ENCODE measurements at places on chromosomes 16 and 17.

DNA sequence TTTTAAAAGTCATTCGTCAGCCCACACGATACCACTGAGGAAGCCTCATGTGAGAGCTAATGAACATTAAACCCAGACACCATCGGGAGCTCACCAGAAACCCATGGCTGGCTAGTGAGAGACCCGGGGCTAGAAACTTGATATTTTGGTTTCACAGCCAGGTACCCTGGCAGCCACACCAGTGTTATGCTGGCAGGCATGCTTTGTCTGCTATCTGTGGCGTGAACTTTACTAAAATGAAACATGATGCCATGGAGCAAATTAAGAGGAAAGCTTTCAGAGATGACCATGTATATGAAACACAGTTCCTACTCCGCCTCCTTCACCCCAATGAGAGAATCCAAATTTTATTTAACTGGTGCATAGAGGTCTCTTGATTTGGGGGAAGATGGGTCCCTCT, 291.2 kb downstream of the IRX3 start:
- DNase-seq, result no peak

DNA sequence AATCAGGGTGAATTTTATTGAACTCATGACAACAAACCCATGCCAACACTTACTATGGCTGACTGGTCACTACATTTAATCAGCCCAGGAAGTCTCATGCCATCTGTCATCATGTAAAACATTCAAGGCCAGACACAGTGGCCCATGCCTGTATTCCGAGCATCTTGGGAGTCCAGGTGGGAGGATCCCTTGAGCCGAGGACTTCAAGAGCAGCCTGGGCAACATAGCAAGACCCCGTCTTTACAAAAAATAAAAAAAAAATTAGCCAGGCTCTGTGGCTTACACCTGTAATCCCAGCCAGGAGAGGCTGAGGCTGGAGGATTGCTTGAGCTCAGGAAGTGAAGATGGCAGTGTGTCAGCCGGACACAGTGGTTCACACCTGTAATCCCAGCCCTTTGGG, 4.9 kb upstream of the MED1 start:
- no peak for DNase-seq

- no peak for DNase-seq
These were observed 3.4 kb downstream of the NARF start for GRCh38 chr17:82461827-82462524.

GRCh38 chr17:61009663-61010062, 332.0 kb downstream of the BCAS3 start:
- peak; percentile 7 for DNase-seq

DNA sequence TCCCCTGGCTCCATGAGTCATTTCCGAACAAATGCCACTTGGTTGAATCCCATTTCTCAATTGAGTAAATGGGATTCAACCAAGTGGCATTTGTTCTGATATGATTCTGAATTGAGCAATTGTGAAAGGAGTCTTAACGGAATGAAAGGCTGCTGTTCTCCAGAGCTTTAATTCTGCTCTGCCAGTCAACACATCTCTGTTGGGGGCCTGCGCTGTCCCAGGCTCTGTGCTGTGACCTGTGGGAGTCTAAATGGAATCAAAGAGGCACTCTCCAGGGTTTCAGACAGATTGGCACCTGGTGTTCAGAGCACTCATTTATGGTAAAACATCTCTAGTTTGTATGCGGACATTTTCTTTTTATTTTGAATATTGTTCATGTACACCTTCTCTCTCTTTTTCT, 126.2 kb downstream of the WSCD1 start:
- DNase-seq, result no peak

GRCh38 chr16:57132470-57132869, 40.1 kb downstream of the CPNE2 start:
- DNase-seq, result no peak

DNA sequence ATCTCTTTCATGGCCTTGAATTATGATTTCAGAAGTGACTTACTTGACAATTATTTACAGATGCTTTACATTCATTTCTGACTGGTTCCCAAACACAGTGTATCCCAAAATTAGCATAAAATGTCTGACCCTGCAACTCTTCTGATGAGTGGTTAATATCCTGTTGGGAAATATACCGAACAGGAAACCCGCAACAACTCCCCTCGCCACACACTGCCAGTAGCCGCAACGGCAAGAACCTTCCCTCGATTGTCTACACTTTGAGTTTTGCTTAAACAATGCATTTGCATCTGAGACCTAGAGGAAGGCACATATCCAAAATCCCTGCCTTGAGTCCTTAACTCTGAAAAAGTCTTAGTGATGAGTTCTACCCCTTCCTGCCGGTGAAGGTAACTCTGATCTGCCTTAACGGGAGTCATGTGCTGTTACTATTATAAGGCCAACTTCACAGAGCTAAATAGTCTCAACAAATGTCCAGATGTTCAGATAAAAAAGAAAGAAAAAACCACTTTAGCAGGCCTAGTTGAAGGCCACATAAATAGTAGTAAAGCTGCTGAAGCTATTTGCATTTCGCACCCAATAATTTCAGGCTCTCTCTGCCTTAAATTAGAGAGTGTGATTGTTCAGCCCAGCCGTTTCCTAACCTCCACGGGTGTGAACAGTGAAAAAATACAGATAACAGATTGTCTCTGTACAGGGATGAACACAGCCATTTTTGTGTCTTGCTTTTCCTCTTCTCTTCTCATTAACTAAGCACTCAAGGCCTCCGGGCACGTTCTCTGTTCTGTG, 321.1 kb downstream of the HS3ST3B1 start:
- no peak for DNase-seq

DNA sequence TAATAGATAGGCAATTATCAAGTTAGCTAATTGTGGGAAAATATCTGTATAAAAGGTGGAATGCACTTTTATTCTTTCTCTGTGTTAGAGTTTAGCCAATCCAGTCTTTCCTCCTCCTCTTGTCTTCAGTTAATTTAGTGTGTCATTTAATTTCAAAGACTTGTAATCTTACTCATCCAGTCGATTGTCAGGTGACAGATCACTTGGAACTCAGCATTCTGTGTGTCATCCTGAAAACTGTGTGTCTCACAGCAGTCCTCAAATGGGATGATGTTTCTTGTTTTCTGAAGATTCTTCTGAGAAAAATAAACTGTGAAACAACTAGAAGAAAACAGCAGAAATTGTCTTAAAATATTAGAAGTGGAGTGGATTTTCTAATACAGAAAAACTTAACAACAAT, 290 bp upstream of the KRTAP4-1 start:
- peak; percentile 5 for DNase-seq

DNA sequence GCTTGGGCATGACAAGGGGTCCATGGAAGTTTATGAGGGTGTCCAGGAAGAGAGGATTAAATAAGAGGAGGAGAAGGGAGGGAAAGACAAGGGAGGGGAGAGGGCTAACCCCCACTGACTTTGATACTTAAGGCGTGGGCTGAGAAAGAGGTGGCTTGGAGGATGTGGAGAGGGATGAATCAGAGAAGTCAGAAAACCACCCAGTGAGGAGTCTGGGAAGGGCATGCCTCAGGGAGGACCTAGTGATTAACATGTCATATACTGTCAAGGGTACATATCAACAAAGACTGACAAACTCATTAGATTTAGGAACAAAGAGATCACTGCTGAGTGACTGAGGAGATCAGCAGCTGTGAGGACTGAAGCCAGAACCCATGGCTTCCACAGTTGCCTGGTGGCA, 145.4 kb downstream of the IRX5 start:
- peak; percentile 15 for DNase-seq

- DNase-seq, result peak; percentile 54
These were observed 20.0 kb downstream of the UNC45B start for GRCh38 chr17:35167666-35168065.

- DNase-seq, result peak; percentile 32
These were observed 21.9 kb downstream of the PLEKHG4 start for GRCh38 chr16:67301080-67301782.

DNA sequence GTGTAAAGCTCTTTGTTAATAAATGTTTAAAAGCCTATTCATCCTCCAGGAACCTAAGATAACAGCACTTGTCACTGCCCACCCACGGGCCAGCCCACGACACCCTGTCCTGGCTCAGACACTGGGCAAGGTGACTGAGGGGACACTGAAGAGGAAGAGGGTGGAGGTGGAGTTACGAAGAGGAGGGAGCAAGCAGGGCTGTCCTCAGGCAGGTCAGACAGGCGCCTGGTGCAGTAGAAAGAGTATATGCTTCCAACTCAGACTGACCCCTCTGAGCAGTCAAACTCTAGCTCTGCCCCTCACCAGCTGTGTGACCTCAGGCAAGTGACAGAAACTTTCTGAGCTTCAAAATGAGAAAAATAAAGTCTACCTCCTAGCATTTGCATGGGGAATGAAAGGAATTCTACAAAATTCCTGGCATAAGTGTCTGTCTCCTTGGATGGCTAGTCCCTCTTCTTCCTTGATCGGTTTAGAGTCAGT, 22.8 kb downstream of the TEX2 start:
- no peak for DNase-seq

DNA sequence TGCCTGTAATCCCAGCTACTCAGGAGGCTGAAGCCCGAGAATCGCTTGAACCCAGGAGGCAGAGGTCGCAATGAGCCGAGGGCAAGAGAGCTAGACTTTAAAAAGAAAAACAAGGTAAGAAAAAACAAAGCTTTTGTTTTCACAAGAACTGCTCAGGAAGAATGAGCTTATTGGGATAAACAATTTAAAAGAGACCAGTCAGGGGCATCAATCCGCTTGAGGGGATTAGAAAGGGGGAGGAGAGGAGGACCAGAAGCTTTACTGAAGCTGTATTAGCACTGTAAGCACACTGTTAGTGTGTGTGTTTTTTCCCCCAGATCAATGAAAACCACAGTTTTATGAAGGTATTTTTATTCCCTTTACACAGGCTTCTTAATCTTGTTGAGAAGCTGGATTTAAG, 8.8 kb downstream of the TMEM170A start:
- no peak for DNase-seq

DNA sequence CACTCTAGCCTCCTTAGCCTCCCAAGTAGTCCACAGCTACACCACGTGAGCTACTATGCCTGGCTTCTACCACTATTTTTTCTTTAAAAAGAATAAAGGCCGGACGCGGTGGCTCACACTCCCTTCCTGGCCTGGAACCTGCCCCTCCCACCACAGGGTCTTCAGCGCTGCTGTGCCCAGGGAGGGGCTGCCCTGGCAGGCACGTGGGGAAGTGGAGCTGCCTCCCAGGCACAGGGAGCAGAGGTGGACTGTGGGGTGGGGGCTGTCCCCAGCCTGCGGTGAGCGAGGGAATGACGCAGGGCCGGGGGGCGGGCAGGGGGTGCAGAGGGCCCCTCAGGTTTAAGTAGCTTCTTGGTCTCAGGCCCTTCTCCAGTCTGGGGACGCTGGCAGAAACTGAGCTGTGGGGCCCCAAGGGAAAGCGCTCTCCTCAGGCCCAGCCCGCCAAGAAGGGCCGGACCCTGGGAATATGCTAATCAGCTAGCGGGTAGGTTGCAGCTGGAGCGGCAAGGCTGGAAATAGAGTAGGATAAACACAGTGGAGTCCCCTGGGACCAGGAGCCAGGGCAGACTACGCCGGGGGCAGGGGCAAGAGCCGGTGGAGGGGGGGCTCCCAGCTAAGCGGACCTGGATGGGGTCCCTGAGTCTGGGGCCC, 46.8 kb downstream of the TIMM22 start:
- DNase-seq, result no peak

- DNase-seq, result no peak
These were observed 30.4 kb upstream of the CRHR1 start for GRCh38 chr17:45753645-45754225.

DNA sequence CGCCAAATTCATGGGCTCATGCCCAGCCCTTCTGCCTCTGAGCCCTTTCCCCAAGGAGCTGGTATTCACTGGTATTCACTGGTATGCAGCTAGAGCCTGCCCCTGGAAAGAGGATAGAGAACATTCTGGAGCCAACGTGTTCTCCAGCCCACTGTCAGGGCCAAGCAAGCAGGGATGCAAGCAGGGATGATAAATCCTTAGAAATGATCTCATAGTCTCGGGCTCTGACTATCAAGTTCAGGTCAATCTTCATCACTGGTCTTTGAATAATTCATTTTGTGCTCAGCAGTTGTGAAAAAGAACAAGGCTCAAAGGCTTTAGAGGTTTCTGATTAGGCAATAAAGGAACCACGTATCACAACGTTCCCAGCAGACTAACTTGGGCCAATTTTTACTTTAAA, 57.3 kb downstream of the CACNG5 start:
- no peak for DNase-seq

DNA sequence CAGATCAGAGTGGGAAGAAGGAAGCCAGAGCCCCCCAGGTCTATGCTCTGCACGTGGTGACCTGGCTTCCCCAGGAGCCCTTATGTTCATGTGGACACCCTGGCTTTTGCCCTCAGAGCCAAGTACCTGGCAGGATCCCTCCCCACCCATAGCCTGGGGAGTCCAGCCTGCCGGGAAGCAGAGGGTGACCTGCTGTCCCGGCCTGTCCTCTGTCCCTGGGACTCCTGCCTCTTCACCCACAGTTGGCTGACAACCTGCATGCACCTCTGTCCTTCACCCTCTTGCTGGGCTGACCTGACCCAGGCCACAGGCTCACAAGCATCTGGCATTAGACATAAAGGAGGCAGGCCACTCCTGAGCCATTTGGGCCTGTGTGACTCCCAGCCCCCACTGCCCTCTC, 60.2 kb downstream of the SMPD3 start:
- no peak for DNase-seq

- DNase-seq, result peak; percentile 62
These were observed 152.2 kb upstream of the NOG start for GRCh38 chr17:56441308-56441707.

GRCh38 chr16:9610727-9611126, 519.3 kb downstream of the HAPSTR1 start:
- DNase-seq, result no peak

GRCh38 chr17:1931844-1932579, 93.1 kb downstream of the RTN4RL1 start:
- peak; percentile 39 for DNase-seq

GRCh38 chr17:32656886-32657285, 170.1 kb downstream of the CDK5R1 start:
- no peak for DNase-seq

GRCh38 chr16:87077750-87078127, 239.5 kb downstream of the C16orf95 start:
- no peak for DNase-seq

DNA sequence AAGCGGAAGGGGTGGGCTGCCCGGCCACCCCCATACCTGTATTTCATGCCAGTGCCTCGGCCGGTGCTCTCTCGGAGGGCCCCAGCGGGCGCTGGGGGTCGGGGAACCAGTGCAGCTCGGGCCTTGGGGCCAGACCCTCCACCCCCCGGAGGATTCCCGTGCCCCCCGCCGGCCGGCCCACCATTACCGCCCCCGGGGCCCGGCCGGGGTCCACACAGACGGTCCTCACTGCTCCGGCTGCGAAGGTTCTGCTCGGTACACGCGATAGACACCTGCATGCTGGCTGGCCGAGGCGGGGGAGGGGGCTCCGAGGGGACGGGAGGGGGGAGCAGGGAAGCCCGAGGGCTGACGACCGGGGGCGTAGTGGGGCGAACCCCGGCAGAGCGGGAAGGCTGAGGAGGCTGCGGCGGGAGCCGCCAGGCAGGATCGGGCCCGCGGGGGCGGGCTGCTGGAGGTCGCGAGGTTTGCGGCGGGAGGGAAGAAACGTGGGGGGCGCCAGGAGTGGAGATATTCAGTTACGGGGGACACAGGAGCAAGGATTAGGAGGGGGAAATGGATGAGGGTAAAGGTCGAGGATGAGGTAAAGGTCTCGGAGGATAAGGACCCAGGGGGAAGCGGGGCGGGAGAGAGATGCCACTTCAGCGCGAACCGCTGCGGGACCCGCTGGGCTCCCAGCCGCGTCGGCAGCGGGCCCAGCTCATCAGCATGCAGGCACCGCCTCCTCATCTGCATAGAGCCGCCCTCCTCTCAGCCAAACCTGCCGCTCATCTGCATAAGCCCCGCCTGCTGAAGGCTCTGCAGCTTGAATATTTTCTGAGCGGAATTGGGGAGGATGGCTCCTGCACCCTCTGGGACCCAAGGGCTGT, at the start of gene KCNAB3:
KCNAB3 (minus strand) TSS at position 699 of the 866 bp plus-strand sequence; CDS start at position 278, 421 bp downstream.
- peak; percentile 78 for DNase-seq

GRCh38 chr16:11079652-11080187, 135.4 kb downstream of the CLEC16A start:
- peak; percentile 94 for DNase-seq
